ENCODE measurements at places on chromosomes 1 and 21. TPM values are rescaled to one million over a fixed set of nuclear protein-coding genes. Genes with fewer than 3 reads are reported as not detected.
A peak's percentile ranks its signal among the peaks of the same experiment; 100 is the strongest.

The GBP4 gene
- total RNA-seq: not detected

The TNN gene
- not detected for total RNA-seq

The ESRRG gene
- 8.6 TPM for total RNA-seq

The ZNF648 gene
- not detected for total RNA-seq

The TSACC gene
- total RNA-seq: 2.8 TPM

The OPTC gene
- not detected for total RNA-seq

The SPRR2G gene
- not detected for total RNA-seq

The TXLNA gene
- 33.2 TPM for total RNA-seq

The TCEA3 gene
- total RNA-seq: 14.6 TPM

The PLA2G2C gene
- total RNA-seq: not detected

The GJB3 gene
- total RNA-seq: 0.88 TPM

The HSF2BP gene
- 11.9 TPM for total RNA-seq

The BNIPL gene
- total RNA-seq: 2.3 TPM

The CD1E gene
- total RNA-seq: not detected

The MATN1 gene
- total RNA-seq: not detected

The SPRR3 gene
- 1.0 TPM for total RNA-seq

The HSPB7 gene
- not detected for total RNA-seq

GRCh38 chr1:107122225-107122624 lies 18.6 kb upstream of the NTNG1 start:
- no peak for DNase-seq

DNA sequence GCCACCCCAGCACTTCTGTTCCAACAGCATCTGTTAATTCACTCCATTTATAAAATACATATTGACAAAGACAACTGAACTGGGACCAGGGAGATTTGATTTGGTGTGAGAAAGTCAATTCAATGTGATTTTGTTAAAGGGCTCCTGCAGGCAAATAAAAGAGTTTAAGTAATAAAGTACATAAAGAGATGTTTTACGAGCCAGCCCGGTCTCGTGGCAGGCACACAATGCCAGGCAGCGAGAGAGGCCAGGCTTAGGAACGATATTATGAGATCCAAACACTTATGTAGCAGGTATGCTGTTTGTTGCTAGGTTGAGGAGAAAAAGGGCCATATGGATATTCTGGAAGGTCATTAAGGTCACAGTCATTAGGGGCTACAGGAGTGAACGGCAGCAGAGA lies 227.1 kb downstream of the KCTD3 start:
- no peak for DNase-seq

DNA sequence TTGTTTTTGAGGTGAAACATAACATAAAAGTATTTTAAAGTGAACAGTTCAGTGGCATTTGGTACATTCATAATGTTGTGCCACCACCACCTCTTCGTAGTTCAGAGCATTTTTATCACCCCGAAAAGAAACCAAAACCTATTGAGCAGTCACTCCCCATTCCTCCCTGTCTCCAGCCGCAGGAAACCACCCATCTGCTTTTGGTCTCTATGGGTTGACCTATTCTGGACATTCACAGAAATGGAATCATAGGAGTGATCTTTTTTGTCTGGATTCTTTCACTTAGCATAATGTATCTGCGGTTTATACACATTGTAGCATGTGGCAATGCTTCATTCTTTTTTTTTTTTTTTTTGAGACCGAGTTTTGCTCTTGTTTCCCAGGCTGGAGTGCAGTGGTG lies 141.2 kb downstream of the VPS13D start:
- no peak for DNase-seq

DNA sequence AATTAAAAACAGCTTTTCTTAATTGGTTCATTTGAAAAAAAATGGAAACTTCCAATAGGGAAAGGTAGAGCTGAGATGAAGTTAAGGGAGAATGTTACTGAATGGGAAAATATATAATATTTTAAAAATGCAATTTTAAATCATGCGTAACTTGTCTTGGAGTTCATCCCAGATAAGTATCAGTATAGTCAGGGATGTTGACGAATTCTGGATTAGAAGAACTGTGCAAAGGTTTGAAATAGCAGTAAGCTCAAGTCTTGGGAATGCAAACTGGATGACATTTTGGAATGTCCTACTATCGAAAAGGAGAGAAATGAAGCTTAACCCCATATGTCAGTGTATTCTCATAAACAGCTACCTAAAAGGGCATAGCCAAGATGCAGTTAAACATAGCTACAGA lies 4.0 kb upstream of the ST6GALNAC3 start:
- no peak for DNase-seq

- DNase-seq: no peak
These were observed 80.7 kb downstream of the EIF4G3 start for GRCh38 chr1:21095976-21096375.

DNA sequence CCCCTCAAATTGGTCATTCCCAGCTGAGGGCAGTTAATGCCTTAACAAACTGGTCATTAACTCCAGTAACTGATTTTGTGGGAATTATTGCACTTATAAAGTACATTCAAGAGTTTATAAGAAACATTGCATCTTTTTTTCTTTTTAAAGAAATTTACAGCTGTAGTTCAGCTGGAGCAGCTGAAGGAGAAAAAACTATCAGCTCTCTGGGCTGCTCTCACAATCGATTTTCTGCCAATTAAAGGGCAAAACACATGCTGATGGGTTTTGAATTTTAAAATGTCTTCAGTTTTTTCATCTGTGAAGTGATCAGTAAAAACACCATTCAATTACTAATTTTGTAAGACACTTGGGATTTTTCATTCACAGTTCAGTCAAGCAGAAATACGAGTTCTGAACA lies 74.7 kb downstream of the KIFAP3 start:
- no peak for DNase-seq

DNA sequence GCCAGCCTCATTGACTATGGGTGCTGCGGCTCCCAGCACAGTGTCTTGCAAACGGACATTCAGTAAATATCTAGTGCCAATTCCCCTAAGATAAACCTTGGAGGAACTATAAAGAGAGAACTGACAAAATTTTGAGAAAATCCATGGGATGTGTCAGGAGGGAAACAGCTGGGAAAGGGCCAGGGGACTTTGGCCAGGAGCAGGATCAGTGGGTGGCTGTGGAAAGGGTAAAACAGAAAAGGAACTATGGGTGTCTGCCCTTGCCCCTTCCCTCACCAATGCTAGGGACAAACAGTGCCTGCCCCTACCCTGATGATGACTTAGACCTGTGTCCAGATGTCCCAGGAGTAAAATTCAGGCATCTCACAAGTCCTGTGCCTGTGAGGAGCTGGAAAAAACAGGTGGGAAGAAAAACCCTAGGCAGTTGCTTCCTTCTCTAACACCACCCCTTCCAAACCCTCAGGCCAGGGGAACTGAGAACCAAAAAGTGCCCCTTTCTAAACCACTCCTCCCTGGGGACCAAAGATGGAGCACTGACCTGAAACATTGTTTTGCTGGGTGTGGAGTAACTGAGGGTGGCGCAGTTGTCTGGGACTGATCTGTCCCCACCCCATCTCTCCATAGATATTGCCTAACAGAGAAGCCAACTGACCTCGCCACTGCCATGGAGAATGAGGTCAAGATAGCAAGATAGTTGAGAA lies 22.1 kb upstream of the IFNAR2 start:
- no peak for DNase-seq

GRCh38 chr1:48560577-48560976 lies 88.6 kb upstream of the SPATA6 start:
- DNase-seq: no peak

DNA sequence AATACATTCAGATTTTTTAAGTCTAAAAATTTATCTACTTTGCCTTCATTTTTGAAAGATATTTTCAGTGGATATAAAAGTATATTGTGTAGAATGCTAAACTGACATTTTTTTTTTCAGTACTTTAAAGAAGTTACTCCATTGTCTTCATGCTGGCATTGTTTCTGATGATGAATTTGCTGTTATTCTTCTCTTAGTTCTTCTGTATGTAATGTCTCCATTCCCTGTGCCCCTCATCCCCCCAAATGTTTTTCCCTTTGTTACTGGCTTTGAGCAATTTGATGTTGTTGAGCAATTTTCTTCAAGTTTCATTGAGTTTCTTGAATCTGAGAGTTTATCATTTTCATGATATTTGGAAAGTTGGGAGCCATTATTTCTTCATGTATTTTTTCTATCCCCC lies 20.8 kb upstream of the VANGL1 start:
- no peak for DNase-seq

DNA sequence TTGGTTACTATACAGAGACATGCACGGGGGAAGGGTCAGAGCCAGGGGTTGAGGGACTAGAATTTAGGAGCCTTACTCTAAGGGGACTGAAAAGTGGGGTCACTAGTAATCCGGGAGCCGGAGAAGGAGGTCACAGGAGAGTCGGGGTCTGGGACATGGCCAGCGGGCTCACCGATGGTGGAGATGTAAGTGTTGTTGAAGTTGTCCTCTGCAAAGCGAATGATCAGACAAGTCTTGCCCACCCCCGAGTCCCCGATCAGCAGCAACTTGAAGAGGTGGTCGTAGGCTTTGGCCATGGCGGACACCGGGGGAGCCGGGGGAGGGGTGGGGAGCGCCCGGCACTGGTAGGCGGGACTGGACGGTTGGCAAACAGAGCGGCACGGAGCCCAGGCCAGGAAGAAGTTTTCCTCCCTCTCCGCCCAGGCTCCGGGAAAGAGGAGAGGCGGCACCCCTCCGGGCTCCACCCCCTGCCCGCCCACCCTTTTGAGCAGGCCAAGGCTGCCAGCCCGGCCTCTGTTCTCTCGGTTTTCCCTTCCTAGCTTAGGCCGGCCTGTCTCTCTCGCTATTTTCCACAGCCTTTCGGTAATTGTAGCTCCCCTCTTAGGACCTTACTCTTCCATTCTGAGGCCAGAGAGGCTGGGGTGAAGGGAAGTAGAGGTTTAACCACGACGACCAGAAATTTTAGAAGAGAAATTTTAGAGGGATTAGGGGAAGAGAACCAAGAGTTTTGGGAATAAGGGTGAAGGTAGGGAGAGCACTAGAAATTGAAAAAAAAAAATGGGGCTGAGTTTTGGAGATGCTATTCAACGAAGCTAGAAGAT lies at the start of gene RAB13:
Gene RAB13 (minus strand): TSS at position 399 of the 821 bp plus-strand sequence. CDS start 103 bp downstream, at position 296.
- DNase-seq: peak; percentile 87

GRCh38 chr1:177014325-177014724 lies 150.2 kb downstream of the ASTN1 start:
- no peak for DNase-seq

GRCh38 chr1:119009312-119009655 lies 21.1 kb upstream of the TBX15 start:
- DNase-seq: no peak

DNA sequence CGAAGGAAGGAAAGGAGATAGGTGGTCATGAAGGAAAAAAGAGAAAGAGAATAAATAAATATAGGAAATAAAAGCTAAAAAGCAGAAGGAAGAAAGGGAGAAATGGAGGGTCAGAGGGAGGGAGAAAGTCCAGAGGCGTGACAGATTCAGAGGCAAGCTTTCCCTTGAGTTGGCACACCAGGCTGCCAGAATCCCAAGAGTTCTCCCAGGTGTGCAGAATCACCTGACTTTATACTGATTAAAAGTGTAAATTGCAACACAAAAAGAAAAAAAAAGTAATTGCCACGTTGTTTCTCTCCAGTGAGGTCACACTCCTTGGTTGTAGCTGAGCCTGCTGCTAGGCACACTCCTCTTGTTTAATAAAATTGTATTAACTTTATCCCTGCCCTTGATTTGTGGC lies 669.9 kb upstream of the PKN2 start:
- DNase-seq: no peak

- no peak for DNase-seq
These were observed 29.3 kb upstream of the USP1 start for GRCh38 chr1:62407398-62408009.

DNA sequence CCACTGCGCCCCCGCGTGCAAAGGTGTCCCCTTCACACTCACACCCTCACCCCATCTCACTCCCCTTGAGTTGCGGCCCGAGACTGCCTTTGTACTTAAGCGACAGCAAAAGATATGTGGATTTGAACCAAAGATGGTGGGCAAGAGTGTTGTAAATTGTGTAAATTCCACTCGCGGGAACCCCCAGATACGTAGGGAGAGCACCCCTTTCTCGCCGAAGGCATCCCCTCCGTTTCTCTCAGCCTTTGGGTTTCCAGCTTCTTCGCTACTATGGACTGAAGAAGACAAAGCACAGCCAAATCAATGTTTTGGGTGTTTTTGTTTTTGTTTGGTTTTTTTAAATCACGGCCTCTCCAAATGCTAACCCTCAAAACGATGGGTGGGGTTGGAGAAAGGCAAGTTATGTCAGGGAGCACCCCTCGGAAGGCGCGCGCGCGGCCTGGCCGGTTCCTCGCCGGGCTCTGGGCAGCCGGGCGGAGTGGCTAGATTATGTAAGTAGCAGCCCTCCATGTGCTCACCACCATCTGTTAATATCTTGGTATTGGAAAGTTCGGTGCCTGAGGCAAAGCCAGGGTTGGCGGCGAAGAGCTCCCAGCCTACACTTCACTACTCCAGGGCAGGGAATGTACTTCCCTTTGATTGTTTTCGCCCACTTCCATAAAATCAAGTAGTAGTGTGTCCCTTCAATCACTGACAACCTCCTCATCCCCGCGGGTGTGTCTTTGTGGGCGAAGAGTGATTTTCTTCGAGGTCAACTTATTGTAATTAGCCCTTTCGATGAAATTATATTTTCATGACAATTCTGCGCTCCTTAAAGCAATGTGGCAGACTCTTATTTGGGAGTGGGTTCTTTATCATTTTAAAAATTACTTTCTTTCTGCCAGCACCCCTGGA lies 4.0 kb upstream of the PROX1 start:
- no peak for DNase-seq

DNA sequence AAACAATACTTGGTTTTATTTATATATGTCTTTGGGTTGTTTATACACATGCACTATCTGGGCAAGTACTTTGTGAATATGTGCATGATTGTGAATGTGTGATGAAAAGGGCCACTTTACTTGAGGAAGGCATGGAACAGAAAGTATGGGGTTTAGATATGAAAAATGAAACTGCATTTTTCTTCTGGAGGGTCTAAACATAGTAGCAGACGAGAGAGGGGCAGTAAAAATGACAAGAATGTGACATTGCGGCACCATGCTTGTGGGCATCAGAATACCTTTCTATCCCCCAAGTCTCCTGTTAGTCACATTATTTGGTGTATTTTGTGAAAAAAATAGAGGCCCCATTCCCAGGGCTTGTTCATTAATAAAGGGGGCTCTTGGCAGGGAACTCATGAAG lies 15.4 kb upstream of the MPZL1 start:
- DNase-seq: no peak

- DNase-seq: no peak
These were observed 646 bp downstream of the MAPKAPK2 start for GRCh38 chr1:206685334-206685768.

- DNase-seq: no peak
These were observed 47.6 kb upstream of the CD34 start for GRCh38 chr1:207958376-207959139.

- DNase-seq: no peak
These were observed 37.9 kb downstream of the LRRIQ3 start for GRCh38 chr1:74160046-74160445.

- DNase-seq: peak; percentile 32
These were observed 34.9 kb upstream of the SCYL3 start for GRCh38 chr1:169928438-169929209.

GRCh38 chr1:73033640-73034039 lies 751.3 kb upstream of the NEGR1 start:
- DNase-seq: no peak

- peak; percentile 45 for DNase-seq
These were observed 95.3 kb downstream of the ABCA4 start for GRCh38 chr1:94025383-94026340.

GRCh38 chr1:234871039-234871709 lies 257.5 kb downstream of the TOMM20 start:
- DNase-seq: no peak

- DNase-seq: no peak
These were observed 540 bp downstream of the BCAN start for GRCh38 chr1:156642265-156643048.

Measured in Caco-2 (cell line).